ENCODE measurements at places on chromosomes 3 and 15. TPM values are rescaled to one million over a fixed set of nuclear protein-coding genes. Genes with fewer than 3 reads are reported as not detected.

ZMAT3 gene
- total RNA-seq: 53.6 TPM

C3orf62 gene
- total RNA-seq: 1.3 TPM

TIMP4 gene
- total RNA-seq: 0.46 TPM

SLC24A1 gene
- 9.3 TPM for total RNA-seq

DAG1 gene
- 90.8 TPM for total RNA-seq

TTC21A gene
- 1.5 TPM for total RNA-seq

NPHP3 gene
- 41.7 TPM for total RNA-seq

KNG1 gene
- total RNA-seq: not detected

LINGO1 gene
- not detected for total RNA-seq

CTXN2 gene
- total RNA-seq: not detected

GHRL gene
- not detected for total RNA-seq

CP gene
- total RNA-seq: 0.06 TPM

GABRR3 gene
- total RNA-seq: not detected

PIGZ gene
- 2.4 TPM for total RNA-seq

ACP3 gene
- 0.80 TPM for total RNA-seq

TM4SF1 gene
- 503 TPM for total RNA-seq
